H1 (cell line): ENCODE measurements at places on chromosomes 1 and 21. TPM values are rescaled to one million over a fixed set of nuclear protein-coding genes. Genes with fewer than 3 reads are reported as not detected.

- DNase-seq: no peak
Observed at GRCh38 chr21:35965699-35966098, 94.6 kb downstream of the SETD4 start.

DNA sequence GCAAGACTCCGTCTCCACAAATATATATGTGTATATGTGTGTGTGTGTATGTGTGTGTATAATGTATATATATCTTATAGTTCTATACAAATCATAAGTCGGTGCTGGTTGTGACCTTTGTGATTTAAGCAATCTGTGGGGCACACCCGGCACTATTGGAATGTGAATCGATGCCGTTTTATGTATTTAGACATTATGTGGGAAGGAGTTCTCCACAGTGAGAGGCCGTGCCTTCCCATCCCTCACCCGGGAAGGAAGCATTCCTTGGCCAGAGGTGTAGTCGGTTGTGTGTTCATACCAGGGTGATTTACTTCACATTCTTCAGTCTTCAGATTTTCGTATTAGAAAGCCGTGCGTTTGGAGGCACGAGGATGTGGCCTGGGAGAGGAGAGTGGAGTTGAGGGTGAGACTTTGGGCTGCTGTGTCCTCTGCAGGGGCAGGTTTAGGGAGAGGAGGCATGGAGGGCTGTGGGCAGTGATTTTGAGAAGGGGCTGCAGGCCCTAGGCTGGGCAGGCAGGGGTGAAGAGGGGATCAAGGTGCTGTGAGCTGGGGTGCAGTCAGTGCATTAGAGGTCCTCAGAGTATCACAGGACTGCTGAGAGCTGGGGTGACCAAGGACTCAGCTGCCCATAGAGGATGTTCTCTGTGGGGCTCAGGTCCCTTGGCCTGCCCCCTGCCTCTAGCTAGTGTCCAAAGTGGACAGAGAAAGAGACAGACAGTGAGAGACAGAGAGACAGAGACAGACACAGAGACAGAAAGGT, 57.7 kb downstream of the TRIM11 start:
- no peak for DNase-seq

- no peak for DNase-seq
Observed at GRCh38 chr1:70978623-70979022, 69.0 kb downstream of the PTGER3 start.

MX2 gene
- total RNA-seq: 8.9 TPM in 2 replicates

CD1E gene
- not detected in 2 replicates for total RNA-seq

MATN1 gene
- 0.11 and 0.28 TPM in 2 replicates for total RNA-seq

TNFSF4 gene
- total RNA-seq: 0.59 and 0.63 TPM in 2 replicates

TMEM50B gene
- 16.8 and 17.8 TPM in 2 replicates for total RNA-seq
